NCI-H1092 treated with DMSO at 0.1 percent for 48 hours (cell line): ENCODE measurements at places on chromosomes 1 and 21.

DNA sequence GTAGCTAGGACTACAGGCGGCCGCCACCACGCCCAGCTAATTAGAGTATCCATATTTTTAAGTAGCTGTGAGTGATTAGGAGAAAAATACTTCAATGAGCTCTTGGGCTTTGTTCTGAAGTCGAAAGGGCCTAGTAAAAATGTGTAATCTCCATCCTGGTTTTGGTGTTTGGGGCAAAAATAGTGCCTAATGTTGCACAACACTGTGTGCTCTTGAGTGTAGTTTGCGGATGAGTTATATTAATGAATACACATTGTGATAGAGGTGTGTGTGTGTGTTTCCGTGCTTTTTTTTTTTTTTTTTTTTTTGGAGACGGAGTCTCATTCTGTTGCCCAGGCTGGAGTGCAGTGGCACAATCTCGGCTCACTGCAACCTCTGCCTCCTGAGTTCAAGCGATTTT, 6.3 kb upstream of the ARID1A start:
- DNase-seq = no peak

DNA sequence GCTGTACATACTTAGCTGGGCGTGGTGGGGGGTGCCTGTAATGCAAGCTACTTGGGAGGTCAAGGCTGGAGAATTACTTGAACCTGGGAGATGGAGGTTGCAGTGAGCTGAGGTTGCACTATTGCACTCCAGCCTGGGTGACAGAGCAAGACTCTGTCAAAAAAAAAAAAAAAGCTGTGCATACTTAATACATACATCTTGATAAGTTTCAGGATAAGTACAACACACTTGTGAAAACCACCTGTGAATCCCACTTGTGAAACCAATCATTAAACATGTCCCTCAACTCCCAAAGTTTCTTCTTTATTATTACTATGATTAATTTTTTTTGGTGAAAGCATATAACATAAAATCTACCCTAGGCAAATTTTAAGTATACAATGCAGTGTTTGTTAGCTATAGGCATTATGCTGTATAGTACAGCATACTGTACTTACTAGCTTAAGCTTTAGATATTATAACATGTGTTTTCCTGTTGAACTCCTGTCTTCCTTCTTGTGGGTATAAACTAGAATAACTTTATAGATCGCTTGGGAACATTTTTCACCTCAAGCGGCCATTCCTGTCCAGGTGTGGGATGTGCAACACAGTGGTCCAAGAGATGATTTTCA, 41.4 kb downstream of the DISC1 start:
- no peak for DNase-seq

DNA sequence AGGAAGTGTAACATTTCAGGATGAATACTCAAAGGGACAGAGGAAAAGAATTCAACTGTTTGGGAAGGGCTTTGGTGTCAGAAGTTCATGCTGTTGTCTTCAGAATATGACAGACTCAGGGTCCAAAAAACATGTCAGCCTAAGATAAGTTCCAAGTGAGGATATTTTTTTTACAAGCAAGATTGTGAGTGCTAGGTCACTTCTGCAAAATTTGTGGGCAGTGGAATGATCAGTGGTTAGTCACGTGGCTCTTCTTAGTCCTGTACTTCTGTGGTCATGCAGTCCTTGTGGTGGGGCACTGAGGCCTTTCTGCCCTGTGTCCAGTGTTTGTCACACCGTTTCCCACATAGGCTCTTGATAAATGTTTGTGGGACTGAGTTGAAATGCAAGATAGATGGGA, 5.2 kb downstream of the RGL1 start:
- DNase-seq = no peak

- no peak for DNase-seq
These were observed 73.4 kb downstream of the CEP350 start for GRCh38 chr1:180027949-180028445.

DNA sequence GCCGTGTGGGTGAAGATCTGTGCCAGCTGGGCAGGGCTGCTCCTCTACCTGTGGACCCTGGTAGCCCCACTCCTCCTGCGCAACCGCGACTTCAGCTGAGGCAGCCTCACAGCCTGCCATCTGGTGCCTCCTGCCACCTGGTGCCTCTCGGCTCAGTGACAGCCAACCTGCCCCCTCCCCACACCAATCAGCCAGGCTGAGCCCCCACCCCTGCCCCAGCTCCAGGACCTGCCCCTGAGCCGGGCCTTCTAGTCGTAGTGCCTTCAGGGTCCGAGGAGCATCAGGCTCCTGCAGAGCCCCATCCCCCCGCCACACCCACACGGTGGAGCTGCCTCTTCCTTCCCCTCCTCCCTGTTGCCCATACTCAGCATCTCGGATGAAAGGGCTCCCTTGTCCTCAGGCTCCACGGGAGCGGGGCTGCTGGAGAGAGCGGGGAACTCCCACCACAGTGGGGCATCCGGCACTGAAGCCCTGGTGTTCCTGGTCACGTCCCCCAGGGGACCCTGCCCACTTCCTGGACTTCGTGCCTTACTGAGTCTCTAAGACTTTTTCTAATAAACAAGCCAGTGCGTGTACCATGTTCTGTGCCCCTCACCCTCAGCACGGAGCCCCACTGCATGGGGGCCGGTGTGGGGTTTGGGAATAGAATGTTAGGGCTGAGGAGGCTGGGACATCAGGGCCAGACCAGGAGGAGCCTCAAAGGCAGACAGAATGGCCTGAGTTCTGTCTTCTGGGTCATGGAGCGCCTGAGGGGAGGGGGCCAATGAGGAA, 21.3 kb downstream of the SERINC2 start:
- DNase-seq = no peak

- no peak for DNase-seq
These were observed 74.7 kb upstream of the RGL1 start for GRCh38 chr1:183730107-183730724.

DNA sequence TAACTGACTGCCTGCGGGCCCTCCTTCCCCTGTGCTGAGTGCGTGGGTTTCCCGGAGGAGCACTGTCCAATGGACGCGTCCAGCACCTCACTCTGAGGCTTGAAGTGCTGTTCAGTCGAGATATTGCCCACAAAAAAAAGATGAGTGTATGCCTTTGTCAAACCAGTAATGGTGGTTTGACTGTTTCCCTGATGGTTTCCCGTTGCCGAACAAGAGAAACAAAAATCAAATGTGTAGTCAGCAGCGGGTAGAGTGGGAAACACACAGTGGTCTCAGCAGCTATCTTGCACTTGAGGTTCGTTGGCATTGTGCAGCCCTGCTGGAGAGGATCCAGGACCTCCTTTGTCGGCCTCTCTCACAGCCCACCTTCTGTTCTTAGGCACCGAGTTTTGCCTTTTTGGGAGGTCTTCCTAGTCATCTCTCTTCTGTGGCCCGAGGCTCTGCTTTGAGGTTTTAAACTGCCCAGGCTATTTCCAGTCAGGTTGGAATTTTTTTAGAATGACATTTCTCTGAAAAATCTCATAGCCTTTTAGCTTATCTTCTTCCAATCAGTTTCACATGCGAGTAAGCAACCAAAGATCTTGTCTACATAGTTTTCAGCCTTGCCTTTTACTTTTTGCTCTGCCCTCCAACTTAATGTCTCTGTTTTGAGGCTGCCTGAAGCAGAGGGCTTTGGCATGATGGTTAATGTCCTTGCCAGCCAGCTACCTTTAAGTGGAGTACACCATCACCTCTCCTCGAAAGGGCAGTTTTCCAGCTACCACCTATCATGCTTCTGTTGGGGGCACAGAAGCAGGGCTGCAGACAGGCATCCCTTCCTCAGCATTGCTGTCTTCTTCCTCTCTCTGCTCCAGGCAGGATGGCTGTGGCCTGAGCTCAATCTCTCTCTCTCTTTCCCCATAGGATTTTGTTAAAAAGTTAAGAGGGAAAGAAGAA, 132.3 kb downstream of the URB2 start:
- DNase-seq = no peak
